ENCODE measurements at places on chromosomes 16 and 17. TPM values are rescaled to one million over a fixed set of nuclear protein-coding genes. Genes with fewer than 3 reads are reported as not detected.

Gene ITFG1
- 75.4 TPM for total RNA-seq

Gene C16orf89
- total RNA-seq, result not detected

Gene ANKFN1
- not detected for total RNA-seq

Gene SLX4
- total RNA-seq, result 2.7 TPM

Gene FAM20A
- not detected for total RNA-seq

Gene DHX8
- total RNA-seq, result 44.2 TPM

Gene GUCY2D
- not detected for total RNA-seq

Gene SNRNP25
- total RNA-seq, result 25.9 TPM

Gene OR4D1
- total RNA-seq, result not detected

Gene CAMTA2
- total RNA-seq, result 11.4 TPM

Gene SNAI3
- 0.09 TPM for total RNA-seq

Gene SULT1A4
- 18.4 TPM for total RNA-seq

Gene KLHL36
- 68.8 TPM for total RNA-seq

Gene KRTAP2-3
- not detected for total RNA-seq

Gene HCRT
- not detected for total RNA-seq

Gene GDPD3
- 1.1 TPM for total RNA-seq

Gene ABI3
- total RNA-seq, result 12.9 TPM

Gene TBC1D3C
- 0.56 TPM for total RNA-seq

Measured in dermis blood vessel endothelial cell (primary cell).